ENCODE measurements at places on chromosomes 12 and 14. TPM values are rescaled to one million over a fixed set of nuclear protein-coding genes. Genes with fewer than 3 reads are reported as not detected.

The CLEC4C gene
- not detected for total RNA-seq

The LBHD2 gene
- total RNA-seq, result not detected

The MSI1 gene
- not detected for total RNA-seq

The KRT78 gene
- total RNA-seq, result not detected

The PSME1 gene
- 121 TPM for total RNA-seq

The ANG gene
- 6.9 TPM for total RNA-seq

The CCDC38 gene
- not detected for total RNA-seq

The ADAM21 gene
- total RNA-seq, result 0.28 TPM

The SLC6A12 gene
- total RNA-seq, result not detected

The LGMN gene
- total RNA-seq, result 74.0 TPM

The CCDC196 gene
- total RNA-seq, result not detected

The OR6C2 gene
- not detected for total RNA-seq

The TEX22 gene
- total RNA-seq, result 0.13 TPM

The TPH2 gene
- 0.14 TPM for total RNA-seq

The GPR68 gene
- 1.3 TPM for total RNA-seq

The SYNE3 gene
- 11.5 TPM for total RNA-seq

The DDN gene
- total RNA-seq, result 0.26 TPM

The NPAS3 gene
- total RNA-seq, result not detected

The AP5M1 gene
- total RNA-seq, result 25.1 TPM

The PGF gene
- total RNA-seq, result 209 TPM

The CDKN3 gene
- total RNA-seq, result 76.4 TPM

The NDUFA9 gene
- 81.6 TPM for total RNA-seq

The SLCO1A2 gene
- not detected for total RNA-seq

The TMBIM4 gene
- total RNA-seq, result 77.8 TPM

The TNFAIP2 gene
- 23.2 TPM for total RNA-seq

The ABCD2 gene
- total RNA-seq, result not detected

The BEGAIN gene
- 0.13 TPM for total RNA-seq

The AICDA gene
- total RNA-seq, result not detected

The PHC1 gene
- 17.5 TPM for total RNA-seq

The KRT74 gene
- not detected for total RNA-seq

The PRB3 gene
- total RNA-seq, result not detected

The HCAR2 gene
- total RNA-seq, result not detected

The HOTAIR gene
- total RNA-seq, result not detected
